ENCODE measurements at places on chromosomes 5 and 9.

- DNase-seq, result no peak
Observed at GRCh38 chr5:2738156-2738699, 13.2 kb downstream of the IRX2 start.

DNA sequence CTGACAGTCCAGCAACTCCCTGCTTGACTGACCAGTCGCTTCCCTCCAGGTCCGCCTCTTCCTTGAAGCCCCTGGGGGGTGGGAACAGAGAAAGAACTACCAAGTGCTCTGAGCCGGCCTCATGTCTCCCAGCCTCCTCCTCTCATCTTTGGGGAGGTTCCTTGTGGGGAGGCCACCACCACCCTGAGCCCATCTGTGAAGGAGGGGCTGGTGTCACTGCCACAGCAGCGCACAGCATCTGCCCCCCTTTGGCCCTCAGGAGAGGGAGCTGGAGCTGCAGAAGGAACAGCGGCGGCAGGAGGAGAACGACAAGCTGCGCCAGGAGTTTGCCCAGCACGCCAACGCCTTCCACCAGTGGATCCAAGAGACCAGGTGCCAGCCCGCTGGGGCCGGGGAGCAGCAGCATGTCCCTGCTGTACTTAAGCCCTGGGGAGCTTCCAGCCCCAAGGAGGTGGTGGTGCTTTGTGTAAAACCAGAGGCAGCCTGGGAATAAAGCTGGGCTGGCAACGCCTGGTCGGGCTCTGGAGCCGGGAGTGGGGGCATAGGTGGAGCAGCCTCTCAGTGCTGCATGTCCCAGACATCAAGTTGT, 29.4 kb downstream of the DYNC2I2 start:
- DNase-seq, result no peak

GRCh38 chr9:98218562-98219363, 26.3 kb upstream of the CORO2A start:
- DNase-seq, result peak; percentile 59

- no peak for DNase-seq
Observed at GRCh38 chr5:179393078-179393477, 47.8 kb upstream of the ADAMTS2 start.

GRCh38 chr9:98010445-98010844, 27.3 kb downstream of the ANP32B start:
- peak; percentile 16 for DNase-seq
